Dermis blood vessel endothelial cell (primary cell): ENCODE measurements at places on chromosomes 11 and 22. TPM values are rescaled to one million over a fixed set of nuclear protein-coding genes. Genes with fewer than 3 reads are reported as not detected.

GRCh38 chr22:23750367-23750713, 572 bp downstream of the ZNF70 start:
- no peak for DNase-seq

TNNT3 gene
- not detected in 2 replicates for total RNA-seq

USP28 gene
- 38.5 and 53.2 TPM in 2 replicates for total RNA-seq

GRCh38 chr11:103486604-103487003, 377.4 kb downstream of the DYNC2H1 start:
- no peak for DNase-seq

DNA sequence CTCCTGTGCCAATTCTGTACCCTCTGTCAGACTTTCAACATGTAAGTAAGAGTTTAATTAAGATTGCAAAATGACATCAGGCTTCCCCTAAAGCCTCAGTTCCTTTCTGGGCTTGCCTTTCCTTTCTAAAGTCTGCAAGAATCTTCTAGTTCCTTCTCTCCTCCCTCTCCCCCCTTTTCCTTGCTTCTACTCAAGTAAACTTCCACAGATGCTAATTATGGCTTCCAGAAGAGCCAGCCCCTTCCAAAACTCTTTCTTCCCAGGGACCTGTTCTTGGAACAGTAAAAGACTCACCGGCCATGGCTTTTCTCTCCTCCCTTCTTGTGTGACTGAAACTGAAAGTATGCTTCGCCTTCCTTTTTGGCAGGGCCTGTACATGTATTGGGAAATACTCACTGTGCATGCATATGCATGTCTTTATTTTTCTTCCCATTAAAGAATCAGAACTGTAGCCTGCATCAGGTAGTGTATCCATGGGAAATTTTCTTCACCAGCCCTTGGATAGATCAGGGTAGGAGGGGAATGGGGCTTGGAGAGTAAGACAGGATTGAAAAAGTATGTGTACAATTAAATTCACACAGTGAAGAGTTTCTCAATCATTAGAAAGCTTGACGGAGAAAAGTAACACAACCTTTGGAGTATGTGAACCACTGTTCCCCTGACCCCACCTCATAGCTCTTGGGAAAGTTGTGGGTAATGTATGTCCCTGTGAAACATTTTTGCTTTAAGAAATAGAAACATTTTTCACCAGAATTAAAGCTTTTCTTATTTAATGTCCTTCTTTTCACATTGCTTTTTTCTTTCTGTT, at the start of gene CASP1:
CASP1 (minus strand) TSS at position 332 of the 808 bp plus-strand sequence; CDS start at position 301, 31 bp downstream.
- DNase-seq: peak; percentile 65

DNA sequence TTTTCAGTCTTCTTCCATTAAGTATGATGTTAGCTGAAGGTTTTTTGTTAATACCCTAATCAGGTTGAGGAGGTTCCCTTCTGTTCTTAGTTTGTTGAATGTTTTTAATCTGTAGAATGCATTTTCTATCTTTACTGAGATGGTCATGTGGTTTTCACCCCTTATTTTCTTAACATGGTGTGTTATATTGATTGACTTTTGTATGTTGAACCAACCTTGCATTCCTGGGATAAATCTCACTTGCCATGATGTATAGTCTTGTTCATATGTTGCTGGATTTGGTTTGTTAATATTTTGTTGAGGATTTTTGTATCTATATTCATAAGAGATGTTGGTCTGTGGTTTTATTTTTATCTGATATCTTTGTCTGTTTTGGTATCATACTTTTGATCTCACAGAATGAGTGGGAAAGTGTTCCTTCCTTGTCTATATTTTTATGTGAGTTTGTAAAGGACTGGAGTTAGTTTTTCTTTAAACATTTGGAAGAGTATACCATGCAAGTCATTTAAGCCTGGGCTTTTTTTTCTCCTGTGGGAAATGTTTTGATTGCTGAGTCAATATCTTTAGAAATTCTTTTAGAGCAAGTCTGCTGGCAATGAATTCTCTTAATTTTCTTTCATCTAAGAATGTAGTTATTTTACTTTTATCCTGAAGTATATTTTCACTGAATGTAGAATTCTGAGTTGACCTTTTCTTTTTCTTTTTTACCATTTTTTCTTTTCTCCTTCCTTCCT, 5.5 kb upstream of the P4HA3 start:
- DNase-seq: peak; percentile 24

- DNase-seq: no peak
These were observed 256.0 kb upstream of the SESN3 start for GRCh38 chr11:95486979-95487378.

GRCh38 chr11:413120-414081, 1.4 kb downstream of the SIGIRR start:
- no peak for DNase-seq

CARNS1 gene
- 0.17 and 0.23 TPM in 2 replicates for total RNA-seq

RTN4RL2 gene
- 0.14 and 0.51 TPM in 2 replicates for total RNA-seq

DNA sequence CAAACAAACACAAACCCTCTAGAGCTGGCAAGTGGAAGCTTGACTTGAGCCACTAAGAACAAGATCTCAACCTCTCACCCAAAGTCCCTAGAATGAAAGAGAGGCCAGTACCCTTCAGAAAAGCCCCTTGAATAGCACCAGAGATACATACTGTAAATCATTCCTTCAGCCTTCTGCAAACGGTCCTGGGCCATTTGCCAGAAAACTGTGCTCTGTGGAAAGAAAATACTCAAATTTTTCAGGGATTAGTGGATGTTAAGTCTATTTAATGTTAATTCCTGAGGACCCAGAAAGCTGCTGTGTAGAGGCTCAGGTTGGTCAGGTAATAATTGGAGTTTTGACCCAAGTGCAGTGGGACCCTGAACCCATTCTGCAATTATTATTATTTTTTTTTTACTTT, 16.9 kb downstream of the SERPINH1 start:
- no peak for DNase-seq

DNA sequence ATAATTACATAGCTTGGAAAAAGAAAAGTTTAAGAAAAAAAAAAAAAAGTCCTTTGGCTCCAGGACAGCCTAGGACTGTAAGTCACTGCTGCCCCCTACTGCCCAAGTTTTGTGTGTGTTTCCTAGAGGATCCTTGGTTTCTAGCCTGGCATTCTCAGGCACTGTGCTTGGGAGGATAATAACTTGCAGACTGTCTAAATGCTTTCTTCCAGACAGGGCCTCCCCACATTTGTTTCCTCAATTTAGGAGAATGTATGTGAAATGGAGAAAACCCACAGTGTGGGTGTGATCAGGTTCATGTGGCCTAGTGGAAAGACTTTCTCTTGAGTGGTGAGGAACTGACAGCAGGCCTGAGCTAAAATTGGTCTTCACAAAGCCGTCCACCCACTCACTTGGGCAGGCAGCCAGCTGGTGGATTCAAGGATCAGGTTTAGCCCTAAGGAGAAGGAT, 191.0 kb downstream of the NAV2 start:
- DNase-seq: peak; percentile 93

DNA sequence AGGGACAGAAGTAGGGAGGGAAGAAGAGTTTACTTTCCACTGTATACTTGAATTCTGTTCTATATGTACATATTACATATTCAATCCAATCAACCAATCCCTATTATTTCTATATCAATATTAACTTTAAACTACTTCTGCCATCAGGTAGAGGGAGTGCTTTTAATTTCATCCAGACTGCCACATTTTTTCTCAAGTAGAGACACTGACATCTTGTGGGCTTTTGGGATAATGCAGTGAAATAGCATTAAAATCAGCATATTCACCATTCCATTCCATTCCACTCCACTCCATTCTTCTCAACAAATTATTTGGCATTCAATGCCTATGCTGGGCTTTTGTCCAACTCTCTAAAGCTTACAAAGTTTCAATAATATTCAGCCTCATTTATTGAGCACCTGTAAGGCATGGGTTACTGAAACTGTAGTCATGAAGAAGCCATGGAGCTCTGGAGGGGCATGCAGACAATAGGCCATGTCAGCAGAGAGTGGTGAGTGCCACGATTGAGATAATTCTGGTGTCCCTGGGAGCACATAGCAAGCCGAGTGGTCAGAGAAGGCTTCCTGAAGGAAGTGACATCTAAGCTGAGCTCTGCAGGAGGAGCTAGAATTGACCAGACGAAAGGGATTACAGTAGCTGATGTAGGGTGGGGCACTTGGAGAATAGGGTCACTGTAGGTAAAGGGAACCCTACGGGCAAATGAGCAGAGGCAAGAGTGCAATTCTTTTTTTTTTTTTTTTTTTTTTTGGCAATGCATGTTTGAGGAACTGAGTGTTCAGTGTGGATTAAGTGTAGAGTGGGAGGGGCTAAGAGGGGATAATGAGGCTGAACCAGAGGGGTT, 12.8 kb upstream of the CLPB start:
- peak; percentile 76 for DNase-seq

- no peak for DNase-seq
These were observed 238.1 kb upstream of the BLID start for GRCh38 chr11:122354025-122354697.
